Subcutaneous preadipocyte (primary cell): ENCODE measurements at places on chromosomes 13 and 19. TPM values are rescaled to one million over a fixed set of nuclear protein-coding genes. Genes with fewer than 3 reads are reported as not detected.

Gene PCSK4
- 0.78 and 1.8 TPM in 2 replicates for total RNA-seq

Gene DKKL1
- not detected in 2 replicates for total RNA-seq

Gene MYPOP
- total RNA-seq, result 1.5 and 2.5 TPM in 2 replicates

Gene TJP3
- total RNA-seq, result not detected in 2 replicates

Gene PLEKHA4
- 16.4 and 21.3 TPM in 2 replicates for total RNA-seq

Gene GAPDHS
- under 0.01 TPM in 1 of 2 replicates, not detected in the other for total RNA-seq

Gene ACER1
- not detected in 2 replicates for total RNA-seq

Gene C5AR2
- under 0.01 and 0.20 TPM in 2 replicates for total RNA-seq

Gene SLC7A10
- not detected in 2 replicates for total RNA-seq

Gene SMAD9
- 1.8 and 2.2 TPM in 2 replicates for total RNA-seq

Gene SYNE4
- total RNA-seq, result under 0.01 TPM in 1 of 2 replicates, not detected in the other

Gene ZNF790
- 4.1 and 5.5 TPM in 2 replicates for total RNA-seq

Gene MUC16
- under 0.01 TPM in 1 of 2 replicates, not detected in the other for total RNA-seq

Gene GNA15
- total RNA-seq, result not detected in 2 replicates

Gene TTYH1
- total RNA-seq, result not detected in 2 replicates

Gene PLPP2
- total RNA-seq, result 7.6 and 9.6 TPM in 2 replicates

Gene GFY
- not detected in 2 replicates for total RNA-seq

Gene SLAIN1
- total RNA-seq, result 0.59 TPM in 1 of 2 replicates, not detected in the other

Gene ILF3
- 133 and 210 TPM in 2 replicates for total RNA-seq

Gene SIGLEC11
- not detected in 2 replicates for total RNA-seq

Gene CEACAM3
- total RNA-seq, result not detected in 2 replicates

Gene NXNL1
- not detected in 2 replicates for total RNA-seq

Gene ZNF540
- total RNA-seq, result 0.20 TPM in 1 of 2 replicates, not detected in the other

Gene C19orf38
- total RNA-seq, result 0.39 TPM in 1 of 2 replicates, not detected in the other

Gene PCDH20
- not detected in 2 replicates for total RNA-seq

Gene CABP5
- total RNA-seq, result not detected in 2 replicates

Gene ZNF575
- 0.20 and 0.37 TPM in 2 replicates for total RNA-seq

Gene IER2
- total RNA-seq, result 12.5 and 24.0 TPM in 2 replicates

Gene FUT3
- not detected in 2 replicates for total RNA-seq

Gene KLK14
- total RNA-seq, result not detected in 2 replicates

Gene RNF17
- 0.59 TPM in 1 of 2 replicates, not detected in the other for total RNA-seq

Gene ZNF256
- total RNA-seq, result 2.7 and 4.0 TPM in 2 replicates

Gene OR7C1
- not detected in 2 replicates for total RNA-seq

Gene FXYD7
- not detected in 2 replicates for total RNA-seq

Gene RGL3
- 0.37 and 0.98 TPM in 2 replicates for total RNA-seq

Gene FXYD5
- total RNA-seq, result 64.9 and 80.5 TPM in 2 replicates

Gene ZFP36
- total RNA-seq, result 11.1 and 16.9 TPM in 2 replicates

Gene LRRC25
- not detected in 2 replicates for total RNA-seq

Gene EHD2
- total RNA-seq, result 123 and 126 TPM in 2 replicates

Gene CCDC70
- total RNA-seq, result not detected in 2 replicates

Gene MAP2K7
- total RNA-seq, result 8.5 and 14.1 TPM in 2 replicates

Gene IFNL1
- total RNA-seq, result not detected in 2 replicates

Gene DCT
- 0.37 TPM in 1 of 2 replicates, not detected in the other for total RNA-seq
